ENCODE measurements at places on chromosomes 13 and 19.

DNA sequence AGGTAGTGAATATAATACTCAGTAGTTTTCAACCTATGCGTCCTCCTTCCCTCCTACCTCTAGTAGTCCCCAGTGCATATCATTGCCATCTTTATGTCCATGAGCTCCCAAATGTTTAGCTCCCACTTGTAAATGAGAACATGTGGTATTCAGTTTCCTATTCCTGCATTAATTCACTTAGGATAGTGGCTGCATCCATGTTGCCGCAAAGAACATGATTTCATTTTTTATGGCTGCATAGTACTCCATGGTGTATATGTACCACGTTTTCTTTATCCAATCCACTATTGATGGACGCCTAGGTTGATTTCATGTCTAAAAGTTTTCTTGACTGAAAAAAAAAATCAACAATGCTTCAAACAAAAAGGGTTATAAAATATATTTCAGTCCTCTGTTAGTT lies 303.4 kb upstream of the SGCG start:
- DNase-seq, result no peak

DNA sequence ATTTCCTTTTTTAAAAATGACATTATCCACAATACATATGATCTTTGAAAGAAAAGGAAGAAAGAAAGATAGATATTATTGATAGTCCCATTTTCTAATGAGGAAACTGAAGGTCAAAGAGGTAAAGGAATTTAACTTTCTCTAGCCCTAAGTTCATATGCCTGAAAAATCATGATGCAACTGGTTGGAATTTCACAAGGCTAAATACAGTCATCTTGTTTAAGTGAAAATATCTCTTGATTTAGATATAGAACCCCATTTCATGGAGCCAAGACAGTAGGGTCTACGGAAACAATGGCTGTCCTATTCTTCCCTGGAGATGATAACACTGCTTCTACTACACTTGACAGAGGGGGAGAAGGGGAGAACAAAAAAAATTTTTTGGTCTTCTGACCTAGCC lies 366.2 kb downstream of the DNAJC15 start:
- DNase-seq, result no peak

DNA sequence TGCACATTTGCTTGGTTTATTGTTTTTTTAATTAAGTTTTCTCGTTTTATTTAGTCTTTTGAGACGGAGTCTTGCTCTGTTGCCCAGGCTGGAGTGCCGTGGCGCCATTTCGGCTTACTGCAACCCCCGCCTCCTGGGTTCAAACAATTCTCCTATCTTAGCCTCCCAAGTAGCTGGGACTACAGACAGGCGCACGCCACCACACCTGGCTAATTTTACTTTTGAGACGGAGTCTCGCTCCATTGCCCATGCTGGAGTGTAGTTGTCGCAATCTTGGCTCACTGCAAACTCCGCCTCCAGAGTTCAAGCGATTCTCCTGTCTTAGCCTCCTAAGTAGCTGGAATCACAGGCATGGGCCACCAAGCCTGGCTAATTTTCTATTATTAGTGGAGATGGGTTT lies 1.3 kb downstream of the RPS9 start:
- no peak for DNase-seq

GRCh38 chr13:113919761-113920559 lies 53.9 kb downstream of the C13orf46 start:
- DNase-seq, result no peak

DNA sequence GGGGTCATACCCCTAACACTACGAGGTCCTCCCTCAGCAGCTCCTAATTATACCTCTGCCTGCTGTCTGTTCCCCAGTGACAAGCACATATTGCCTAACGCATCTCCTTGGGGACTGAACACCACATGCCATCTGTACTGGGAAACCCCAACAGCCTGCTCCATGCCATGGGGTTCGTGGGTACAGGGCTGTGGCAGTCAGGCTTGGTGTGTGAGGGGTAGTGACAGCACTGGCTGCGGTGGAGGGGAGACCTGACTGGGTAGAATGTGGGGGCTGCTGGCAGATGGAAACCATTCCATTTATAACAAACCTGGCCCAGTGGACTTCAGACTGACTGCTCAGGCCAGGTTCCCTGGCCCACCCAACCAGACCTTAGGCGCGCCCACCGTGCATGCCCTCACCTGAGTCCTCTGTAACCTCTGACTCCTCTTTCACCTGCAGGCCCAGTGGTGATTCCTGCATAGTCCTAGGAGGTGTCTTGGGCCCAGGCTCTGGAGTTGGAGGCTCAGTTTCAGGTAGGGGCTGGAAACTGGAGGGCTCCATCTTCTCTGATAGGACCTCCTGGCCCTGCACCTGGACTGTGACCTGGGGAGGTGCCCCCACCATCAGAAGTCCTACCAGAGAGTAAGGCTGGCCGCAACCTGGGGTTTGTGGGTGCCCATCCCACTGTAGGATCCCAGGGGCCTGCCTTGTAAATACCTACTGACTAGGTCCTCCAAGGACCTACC lies 3.0 kb downstream of the MZF1 start:
- DNase-seq, result no peak

GRCh38 chr13:76198568-76199163 lies 562.5 kb downstream of the LMO7 start:
- DNase-seq, result no peak

- no peak for DNase-seq
Measured at GRCh38 chr13:26308250-26308649, 54.3 kb downstream of the CDK8 start.

DNA sequence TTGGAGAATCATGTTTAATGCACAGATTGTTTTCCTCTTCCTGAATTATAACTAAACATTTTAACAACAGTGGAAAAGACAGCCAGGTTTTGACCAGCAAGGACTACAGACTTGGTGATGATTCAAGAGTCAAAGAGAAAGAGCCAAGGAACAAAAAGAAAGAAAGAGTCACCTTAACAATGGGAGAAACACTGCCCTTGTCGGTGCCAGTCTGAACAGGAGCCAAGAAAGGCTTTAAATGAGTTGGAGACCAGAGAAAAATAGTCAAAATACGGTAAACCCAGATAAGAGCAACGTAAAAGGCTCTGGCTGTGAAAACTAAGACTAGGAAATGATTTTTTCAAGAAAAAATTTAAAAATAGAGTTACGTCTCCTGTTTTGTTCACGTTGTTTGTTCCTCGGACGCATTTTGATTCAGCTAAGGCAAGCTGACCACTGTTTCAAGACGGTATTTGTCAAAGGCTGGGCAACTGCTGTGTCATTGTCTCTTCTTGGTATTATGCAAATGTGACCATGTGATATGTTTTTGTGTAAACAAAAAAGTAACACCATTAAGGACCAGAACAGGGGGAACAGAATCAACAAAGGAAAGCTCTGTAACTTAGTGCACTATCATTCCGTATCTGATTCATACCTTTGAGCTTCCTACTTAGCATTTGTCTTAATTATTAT lies 634.5 kb downstream of the LIG4 start:
- no peak for DNase-seq

GRCh38 chr19:1412323-1412923 lies 5.0 kb downstream of the DAZAP1 start:
- DNase-seq, result no peak

- DNase-seq, result no peak
Measured at GRCh38 chr19:31560086-31561060, 211.1 kb upstream of the TSHZ3 start.

- no peak for DNase-seq
Measured at GRCh38 chr13:39836038-39836437, 180.6 kb downstream of the COG6 start.

- DNase-seq, result peak; percentile 14
Measured at GRCh38 chr13:73365252-73365651, 306.4 kb downstream of the KLF5 start.

GRCh38 chr19:28687296-28687695 lies 525.7 kb downstream of the UQCRFS1 start:
- DNase-seq, result no peak

DNA sequence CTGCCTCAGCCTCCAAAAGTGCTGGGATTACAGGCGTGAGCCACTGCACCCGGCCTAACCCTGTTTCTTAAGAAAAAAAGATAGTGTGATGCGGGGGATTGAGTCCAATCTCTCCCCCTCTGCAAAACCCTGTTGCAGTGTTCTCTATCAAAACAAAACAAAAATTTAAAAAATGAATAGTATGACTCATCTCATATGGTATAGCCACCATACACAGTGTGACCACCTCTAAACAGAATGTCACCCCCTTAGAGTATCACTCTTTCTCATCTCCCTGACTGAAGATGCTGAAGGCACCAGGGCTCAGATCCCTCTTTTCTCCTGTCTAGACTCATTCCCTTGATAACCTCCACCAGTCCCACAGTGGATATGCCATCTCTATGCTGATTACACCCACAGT lies 6.8 kb upstream of the ERF start:
- no peak for DNase-seq

DNA sequence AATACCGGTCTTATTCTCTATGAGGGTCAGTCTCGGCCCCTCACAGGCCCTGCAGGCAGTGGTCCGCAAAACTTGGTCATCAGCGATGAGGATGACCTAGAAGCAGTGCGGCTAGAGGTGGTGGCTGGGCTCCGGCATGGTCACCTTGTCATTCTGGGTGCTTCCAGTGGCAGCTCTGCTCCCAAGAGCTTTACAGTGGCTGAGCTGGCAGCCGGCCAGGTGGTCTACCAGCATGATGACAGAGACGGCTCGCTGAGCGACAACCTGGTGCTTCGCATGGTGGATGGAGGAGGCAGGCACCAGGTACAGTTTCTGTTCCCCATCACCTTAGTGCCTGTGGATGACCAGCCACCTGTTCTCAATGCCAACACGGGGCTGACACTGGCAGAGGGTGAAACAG lies 1.8 kb downstream of the FREM2 start:
- no peak for DNase-seq

GRCh38 chr19:30459859-30460258 lies 87.7 kb downstream of the ZNF536 start:
- DNase-seq, result no peak

DNA sequence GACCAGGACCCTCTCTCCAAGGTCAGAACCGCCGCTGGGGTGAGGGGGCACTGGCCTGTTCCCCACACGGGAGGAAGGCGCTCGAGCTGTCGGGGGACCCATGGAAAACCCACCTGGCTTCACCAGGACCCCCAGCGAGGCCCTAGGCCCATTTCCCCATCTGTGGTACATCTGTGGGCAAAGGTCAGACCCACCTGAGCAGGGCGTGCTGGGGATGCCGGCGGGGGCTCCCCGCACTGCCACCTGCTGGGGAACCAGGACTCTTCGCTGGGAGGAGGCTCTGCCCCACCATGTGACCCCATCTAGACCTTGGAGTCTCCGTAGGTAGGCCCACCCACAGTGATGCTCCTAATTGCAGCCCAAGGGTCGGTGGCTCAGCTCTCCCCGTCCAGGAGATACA lies 511 bp downstream of the WDR88 start:
- DNase-seq, result no peak

GRCh38 chr13:29507356-29507755 lies 88.1 kb downstream of the SLC7A1 start:
- peak; percentile 68 for DNase-seq

DNA sequence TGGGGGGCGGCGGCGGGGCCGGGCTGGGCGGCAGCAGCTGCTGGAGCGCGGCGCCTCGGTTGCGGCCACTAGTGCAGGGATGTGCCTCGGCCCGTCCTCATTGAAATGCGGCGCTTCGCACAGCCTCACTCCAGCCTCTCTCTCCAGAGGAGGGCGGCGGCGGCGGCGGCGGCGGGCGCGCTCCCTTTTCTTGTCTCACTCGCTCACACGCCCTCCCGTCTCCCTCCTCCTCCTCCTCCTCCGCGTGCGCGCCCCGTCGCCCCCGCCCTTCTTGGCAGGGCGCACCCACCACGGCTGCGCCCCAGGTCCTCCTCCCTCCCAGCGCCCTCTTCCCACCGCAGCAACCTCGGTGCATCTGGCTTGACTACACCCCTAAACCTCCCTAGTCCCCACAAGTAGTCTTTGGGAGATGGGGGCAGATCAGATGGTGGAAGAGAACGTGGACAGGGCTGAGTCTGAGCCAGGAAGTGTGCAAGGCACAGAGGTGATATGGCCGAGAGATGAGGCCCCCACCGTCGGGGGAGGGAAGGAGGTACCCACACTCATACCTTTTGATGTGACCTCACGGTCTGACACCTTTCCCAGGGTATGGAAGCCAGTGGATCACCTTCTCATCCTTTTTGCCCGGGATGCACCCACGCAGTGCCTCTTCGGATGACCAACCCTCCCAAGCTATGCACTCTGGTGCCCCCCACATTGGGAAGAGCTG lies at the start of gene DCLK1:
Gene DCLK1 (minus strand): TSS at position 161 of the 709 bp plus-strand sequence.
- DNase-seq, result peak; percentile 50

DNA sequence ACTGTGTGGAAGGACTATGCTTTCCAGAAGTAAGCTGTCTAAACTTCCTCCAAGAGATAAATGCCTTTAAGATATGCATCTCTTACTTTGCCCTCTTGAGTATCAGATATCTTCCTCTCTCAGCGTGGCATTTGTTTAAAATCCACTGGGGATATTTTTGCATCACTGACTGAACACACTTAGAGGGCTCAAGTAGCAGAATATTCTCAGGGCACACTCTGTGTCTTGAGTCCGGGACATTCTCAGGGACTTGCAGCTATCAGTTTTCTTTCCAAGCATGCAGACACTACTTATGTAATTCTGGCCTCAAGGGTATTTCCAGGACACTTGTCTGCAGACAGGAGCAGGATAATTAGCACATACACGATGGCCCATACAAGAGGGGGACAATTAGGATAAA lies 84.7 kb downstream of the ERCC5 start:
- DNase-seq, result no peak

- DNase-seq, result no peak
Measured at GRCh38 chr13:72657379-72657778, 70.0 kb downstream of the MZT1 start.

DNA sequence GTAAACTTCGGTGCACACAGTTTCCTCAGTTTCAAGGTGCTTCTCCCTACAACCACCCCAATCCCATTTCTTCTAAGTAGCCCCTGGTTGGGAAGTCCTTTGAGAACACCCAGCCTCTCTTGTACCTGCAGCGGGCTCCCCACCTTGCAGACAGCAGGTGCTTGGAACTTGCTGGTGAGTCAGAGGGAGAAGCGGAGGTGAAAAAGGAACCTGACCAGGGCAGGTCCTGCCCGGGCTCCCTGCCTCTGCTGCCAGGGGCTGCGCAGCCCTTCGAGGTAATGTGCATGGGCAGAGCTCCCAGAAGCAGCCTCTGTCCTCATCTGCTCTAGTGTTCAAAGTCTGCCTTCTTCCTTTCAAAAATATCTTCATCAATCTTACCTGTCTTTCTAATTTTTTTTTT lies 274.0 kb upstream of the SOX1 start:
- no peak for DNase-seq

DNA sequence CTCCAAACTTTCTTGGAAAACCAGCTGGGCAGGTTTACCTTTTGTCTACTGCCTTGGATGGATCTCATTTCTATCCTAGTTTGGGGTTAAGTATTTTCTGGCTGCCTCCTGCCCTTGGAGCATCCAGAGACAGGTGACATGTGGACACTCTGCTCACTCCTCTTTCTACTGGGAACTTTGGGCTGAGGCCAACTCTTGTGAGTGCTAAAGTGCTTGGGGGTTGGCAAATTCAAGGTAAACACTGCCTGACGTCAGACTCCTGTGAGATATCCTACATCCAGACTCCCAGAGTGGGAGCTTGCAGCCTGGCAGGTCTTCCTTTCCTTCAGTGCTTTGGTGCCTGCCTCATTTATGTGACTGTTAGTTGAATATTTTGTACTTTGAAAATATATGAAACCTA lies 388.1 kb downstream of the KCNRG start:
- DNase-seq, result peak; percentile 30
